ENCODE measurements at places on chromosomes 7 and 10.
A peak's percentile ranks its signal among the peaks of the same experiment; 100 is the strongest.

DNA sequence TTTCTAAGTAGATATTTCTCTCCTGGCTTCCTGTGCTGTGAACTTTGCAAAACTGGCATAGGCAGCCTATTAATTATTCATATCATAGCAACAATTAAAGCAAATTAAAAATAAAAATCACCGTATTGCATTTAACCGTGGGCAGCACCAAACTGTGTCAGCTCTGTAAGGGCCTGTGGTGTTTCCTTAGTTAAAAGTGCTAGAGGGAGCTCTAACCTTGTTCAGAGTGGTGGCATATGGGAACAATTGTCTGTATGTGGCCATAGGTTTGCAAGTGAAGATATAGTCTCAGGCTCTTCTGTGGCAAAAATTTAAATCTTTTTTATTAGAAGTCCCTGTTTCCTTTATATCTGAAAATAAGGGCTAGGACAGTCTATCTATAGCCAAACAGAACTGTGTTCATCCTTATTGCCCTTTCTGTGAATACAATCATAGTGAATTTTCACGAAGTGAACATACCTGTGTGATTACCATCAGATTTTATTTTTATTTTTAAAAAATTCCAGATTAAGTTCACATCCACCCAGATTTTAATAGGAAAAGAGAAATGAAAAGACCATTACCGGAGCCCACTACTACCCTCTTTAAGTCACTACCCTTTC lies 92.6 kb downstream of the POLL start:
- DNase-seq, result no peak

- DNase-seq, result no peak
Measured at GRCh38 chr10:58661902-58662301, 149.2 kb downstream of the BICC1 start.

DNA sequence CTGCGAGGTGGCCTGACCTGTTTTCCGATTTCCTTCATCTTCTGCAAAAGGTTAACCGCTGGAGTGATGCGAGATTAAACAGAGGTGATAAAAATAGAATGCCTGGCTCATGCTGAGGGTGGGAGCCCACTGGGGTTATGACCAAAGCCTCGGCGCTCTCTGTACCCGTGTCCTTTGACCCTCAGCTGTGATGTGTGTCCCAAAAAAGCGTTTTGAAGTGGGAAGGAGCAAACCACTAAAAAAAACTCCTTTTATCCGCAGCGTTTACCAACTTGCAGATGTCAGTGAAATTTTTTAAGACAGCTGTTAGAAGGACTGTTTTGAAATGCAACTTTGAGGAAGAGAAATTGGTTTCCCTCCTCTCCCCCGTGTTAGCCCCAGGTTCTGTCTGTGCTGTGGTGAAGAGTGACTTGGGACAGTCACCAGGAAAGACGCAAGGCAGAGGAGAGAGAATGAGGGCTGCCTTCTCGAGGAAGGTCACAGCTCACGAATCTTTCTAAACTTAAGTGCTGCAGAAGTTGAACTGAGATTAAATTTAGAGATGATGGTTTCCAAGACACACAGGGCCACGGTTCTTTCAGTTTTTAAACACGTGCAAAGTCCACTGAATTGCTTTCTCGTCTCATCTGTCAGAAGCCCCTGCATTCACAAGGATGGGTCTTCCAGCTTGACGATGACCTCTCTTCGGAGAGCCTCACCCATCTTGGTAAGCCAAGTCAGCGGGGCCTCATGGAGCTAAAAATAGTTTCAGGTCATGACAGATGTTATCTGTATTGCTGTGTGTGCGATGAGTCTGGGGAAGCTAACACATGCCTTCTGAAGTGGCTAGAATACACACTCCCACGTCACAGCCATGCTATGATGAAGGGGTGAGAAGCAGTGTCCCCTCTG lies 27.6 kb downstream of the AMZ1 start:
- peak; percentile 73 for DNase-seq

- no peak for DNase-seq
Measured at GRCh38 chr10:119039161-119039560, 9.6 kb downstream of the NANOS1 start.

DNA sequence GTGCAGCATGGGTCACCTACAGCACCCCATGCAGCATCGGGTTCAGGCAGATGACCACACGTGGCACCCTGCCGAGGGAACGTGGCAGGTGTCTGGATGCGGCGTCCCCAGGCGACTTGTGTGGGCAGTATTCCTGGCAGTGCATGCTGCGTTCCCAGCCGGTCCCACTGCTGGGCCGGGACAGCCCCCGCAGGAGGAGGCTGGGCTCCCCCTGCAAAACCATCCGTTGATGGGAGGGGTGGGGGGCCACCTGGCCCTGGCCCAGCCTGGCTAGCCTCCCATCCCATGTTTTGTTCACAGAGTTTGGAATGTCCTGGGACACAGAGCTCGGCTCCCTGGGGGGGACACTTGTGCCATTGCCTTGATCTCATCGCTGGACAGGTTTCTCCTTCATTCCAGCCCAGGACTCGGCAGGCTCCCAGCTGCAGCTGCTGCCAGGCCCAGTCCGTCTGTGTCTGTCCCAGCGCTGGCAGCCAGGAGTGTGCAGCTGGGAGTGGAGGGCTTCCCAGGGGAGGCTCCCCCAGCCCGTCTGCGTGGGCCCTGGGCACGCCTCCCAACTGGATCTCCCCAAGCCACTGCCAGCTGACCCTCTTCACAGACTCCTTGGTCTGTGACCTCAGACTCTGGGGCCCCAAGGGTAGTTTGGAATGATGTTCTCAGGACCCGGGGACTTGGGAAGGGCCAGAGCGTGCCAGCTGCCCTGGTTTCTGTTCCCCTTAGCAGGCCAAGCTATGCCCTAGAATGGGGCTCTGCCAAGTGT lies 32.6 kb downstream of the TMEM270 start:
- DNase-seq, result no peak

DNA sequence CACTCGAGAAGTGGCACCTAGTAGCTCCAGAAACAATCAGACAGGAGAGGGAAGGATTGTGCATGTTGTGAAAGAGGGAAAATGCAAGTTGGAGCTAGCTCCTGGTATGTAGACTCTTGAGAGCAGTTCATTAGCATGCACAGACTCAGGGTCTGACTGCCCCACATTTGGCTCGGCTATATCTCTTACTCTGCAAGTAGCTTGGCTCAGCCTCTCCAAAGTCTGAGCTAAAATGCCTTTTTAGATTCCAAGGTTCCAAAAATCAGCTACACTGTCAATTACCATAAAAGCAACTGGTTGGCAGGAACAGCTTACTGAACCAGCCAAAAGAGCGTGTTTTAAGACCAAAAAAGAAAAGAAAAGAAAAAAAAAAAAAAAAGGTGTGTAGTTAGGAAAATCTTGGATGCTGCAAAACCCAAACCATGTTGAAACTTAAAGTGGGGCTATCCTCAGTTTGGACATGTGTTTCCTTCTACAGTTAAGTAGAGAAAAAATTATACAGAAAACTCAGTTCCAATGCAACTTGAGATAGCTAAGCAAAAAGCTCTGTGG lies 65.5 kb downstream of the MKX start:
- DNase-seq, result no peak

- no peak for DNase-seq
Measured at GRCh38 chr7:19930851-19931250, 157.4 kb upstream of the TMEM196 start.

GRCh38 chr10:33113466-33113865 lies 155.4 kb upstream of the ITGB1 start:
- DNase-seq, result no peak

GRCh38 chr10:112990271-112990670 lies 40.2 kb downstream of the TCF7L2 start:
- DNase-seq, result no peak

DNA sequence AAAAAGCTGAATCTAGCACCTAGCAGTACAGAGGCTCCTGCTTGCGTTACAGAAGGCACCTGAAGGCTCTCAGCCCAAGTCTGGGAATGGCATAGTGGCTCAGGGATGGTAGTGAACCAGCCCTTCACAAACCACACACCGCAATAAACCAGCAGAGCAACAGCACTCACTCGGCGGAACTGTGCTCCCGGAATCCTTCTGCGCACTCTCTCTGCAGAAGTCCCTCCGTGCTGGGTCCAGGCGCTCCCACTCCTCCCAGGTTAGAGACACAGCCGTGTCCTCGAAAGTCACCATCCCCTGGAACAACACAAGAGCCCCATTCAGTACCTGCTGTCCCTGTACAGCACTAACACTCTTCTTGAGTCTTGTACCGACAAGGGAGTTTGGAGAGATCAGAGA lies 1.5 kb downstream of the ZNF394 start:
- no peak for DNase-seq

DNA sequence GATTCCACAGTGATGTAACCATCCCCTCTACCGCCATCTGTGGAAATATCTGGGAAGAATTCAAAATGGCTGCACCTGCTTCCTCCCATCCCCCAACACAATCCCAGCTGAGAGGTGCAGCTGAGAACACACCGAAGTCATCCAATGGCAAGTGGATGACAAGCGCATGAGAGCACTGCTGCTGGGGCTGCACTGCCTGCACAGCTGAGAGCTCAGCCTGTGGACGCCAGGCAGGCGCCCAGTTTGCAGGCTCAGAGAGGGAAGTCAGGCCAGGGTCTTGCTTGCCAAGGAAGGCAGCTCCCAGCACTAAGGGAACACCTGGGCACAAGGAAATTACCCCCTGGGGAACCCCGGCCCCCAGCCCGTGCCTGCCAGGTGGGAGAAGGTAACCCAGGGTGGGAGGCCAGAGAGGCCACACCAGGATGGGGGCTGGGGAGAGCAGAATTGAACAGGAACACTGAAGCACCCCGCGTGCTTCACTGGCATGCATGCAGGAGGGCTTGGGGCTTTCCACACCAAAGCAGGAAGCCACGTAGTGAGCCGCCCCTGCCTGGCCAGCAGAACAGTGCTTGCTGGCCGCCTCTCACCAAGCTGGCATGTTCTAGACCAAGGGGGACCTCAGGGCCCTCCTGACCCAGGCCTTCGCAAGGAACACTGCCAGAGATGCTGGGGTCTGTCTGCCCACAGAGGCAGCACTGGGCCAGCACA lies 46.2 kb downstream of the FAM53B start:
- DNase-seq, result no peak

GRCh38 chr10:125984865-125985495 lies 88.6 kb downstream of the FANK1 start:
- no peak for DNase-seq

- no peak for DNase-seq
Measured at GRCh38 chr10:69220507-69220906, 375 bp downstream of the HKDC1 start.

DNA sequence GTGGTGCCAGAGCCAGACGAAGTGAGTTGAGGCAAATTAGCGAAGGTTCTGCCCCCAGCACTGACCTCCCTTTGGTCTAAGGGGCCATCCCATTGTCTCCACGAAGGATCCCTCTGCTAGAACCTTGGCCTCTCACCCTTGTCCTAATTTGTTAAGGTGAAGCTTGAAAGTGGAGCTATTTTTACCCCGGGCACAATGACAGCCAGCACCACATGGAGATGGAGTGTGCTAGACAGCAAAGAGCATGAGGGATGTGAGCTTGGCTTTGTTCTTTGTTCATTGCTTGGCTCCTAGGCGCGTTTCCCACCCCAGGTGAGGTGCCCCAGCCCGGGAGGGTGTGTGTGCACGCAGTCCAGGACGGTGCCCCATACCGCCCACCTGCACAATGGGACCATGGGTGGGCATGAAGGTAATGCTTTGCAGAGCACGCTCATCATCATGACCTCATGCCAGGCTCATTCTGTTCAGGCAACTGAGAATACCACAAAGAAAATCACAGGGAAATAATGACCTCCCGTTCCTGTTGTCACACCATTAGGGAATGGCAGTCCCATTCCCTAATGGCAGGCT lies 361.0 kb upstream of the FZD8 start:
- DNase-seq, result no peak

- no peak for DNase-seq
Measured at GRCh38 chr7:149854611-149855360, 16.6 kb downstream of the ZNF862 start.

- DNase-seq, result no peak
Measured at GRCh38 chr7:148935451-148935850, 51.4 kb upstream of the EZH2 start.

GRCh38 chr10:48684792-48685623 lies at the start of gene WDFY4:
Gene WDFY4 (plus strand): TSS chr10:48684873. CDS start chr10:48709733, 24,860 bp downstream.
- no peak for DNase-seq
